RWPE2 (cell line): ENCODE measurements at places on chromosomes 3 and 15.

DNA sequence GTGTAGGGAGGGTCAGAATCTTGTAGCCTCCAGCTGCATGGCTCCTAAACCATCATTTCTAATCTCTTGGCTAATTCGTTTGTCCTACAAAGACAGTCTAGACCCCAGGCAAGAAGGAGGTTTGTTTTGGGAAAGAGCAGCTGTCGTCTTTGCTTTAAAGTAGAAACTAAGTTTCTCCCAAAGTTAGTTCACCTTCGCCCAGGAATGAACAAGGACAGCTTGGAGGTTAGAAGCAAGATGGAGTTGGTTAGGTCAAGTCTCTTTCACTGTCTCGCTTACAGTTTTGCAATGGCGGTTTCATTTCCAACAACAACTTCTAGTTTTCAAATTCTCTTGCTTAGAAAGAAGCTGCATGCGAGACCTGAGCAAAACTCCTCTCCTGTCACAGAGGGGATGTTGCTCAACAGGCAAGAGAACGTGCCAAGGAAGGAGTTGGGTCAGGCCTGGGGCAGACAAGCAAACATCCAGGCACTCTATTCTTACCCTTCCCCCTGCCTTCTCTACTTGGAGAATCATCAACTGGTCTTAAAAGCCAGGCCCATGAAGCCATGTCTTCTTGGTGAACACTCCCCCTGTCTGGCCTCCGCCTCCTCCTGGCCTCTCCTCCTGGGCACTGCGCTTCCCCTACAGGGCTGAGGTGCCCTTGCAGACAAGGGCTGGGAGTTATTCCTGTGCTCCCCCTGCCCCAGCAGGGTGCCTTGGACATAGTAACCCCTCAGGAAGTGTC is 57.6 kb downstream of the TMEM44 start:
- H3K4me1 ChIP-seq, result peaks cover 24% of the 10 kb centered on the region
- DNase-seq, result no peak
- no peaks in the 10 kb centered on the region for H3K27me3 ChIP-seq
- H3K27ac ChIP-seq, result peak overlapping the region; percentile 53
- no peak overlapping the region for H3K4me3 ChIP-seq

DNA sequence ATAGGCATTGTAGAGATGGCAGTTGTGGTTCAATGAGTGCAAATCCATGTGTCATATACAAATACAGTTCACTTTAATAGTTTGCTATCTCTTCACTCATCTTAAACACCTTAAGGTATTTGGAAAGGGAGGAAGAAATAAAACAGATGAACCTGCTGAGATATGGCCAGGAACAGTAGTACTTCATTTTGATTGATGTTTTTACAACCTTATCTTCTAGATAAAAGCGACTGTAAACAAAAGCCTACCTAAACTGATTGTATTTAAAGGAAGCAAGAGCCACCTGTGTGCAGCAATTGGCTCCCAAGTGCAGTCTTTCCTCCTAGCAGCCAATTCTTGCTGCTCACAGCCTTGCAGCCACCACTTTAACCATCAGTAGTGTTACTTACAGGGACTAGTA is 217.7 kb downstream of the CDIN1 start:
- DNase-seq, result no peak
- H3K36me3 ChIP-seq, result no peaks in the 10 kb centered on the region
- H3K4me3 ChIP-seq, result no peak overlapping the region
- H3K27me3 ChIP-seq, result no peaks in the 10 kb centered on the region
- no peak overlapping the region for H3K27ac ChIP-seq

GRCh38 chr3:196268284-196269163 is 19.0 kb downstream of the PCYT1A start:
- H3K4me1 ChIP-seq, result peaks cover 4% of the 10 kb centered on the region
- H3K27me3 ChIP-seq, result no peaks in the 10 kb centered on the region
- peaks cover 61% of the 10 kb centered on the region for H3K36me3 ChIP-seq
- H3K4me3 ChIP-seq, result no peak overlapping the region

DNA sequence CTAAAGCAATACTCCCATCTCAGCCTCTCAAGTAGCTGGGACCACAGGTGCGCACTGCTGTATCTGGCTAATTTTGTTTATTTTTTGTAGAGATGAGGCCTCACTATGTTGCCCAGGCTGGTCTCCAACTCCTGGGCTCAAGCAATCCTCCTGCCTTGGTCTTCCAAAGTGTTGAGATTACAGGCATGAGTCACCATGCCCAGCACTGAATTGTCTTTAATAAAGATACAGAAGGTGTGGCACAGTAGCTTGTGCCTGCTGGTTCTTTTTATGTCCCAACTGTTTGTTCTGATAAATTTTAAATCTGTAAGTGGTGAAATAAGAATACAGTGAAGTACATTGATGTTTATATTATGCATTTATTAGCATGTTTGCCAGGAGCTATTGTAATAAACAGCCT is 20.6 kb upstream of the TRAK1 start:
- no peaks in the 10 kb centered on the region for H3K36me3 ChIP-seq
- no peak for DNase-seq
- peak overlapping the region; percentile 78 for H3K27ac ChIP-seq
- H3K27me3 ChIP-seq, result no peaks in the 10 kb centered on the region
- H3K4me1 ChIP-seq, result peaks cover 28% of the 10 kb centered on the region
- no peak overlapping the region for H3K4me3 ChIP-seq

GRCh38 chr3:67599821-67600220 is 54.6 kb downstream of the SUCLG2 start:
- no peak for DNase-seq
- H3K4me3 ChIP-seq, result no peak overlapping the region
- H3K27ac ChIP-seq, result no peak overlapping the region
- H3K4me1 ChIP-seq, result no peaks in the 10 kb centered on the region

DNA sequence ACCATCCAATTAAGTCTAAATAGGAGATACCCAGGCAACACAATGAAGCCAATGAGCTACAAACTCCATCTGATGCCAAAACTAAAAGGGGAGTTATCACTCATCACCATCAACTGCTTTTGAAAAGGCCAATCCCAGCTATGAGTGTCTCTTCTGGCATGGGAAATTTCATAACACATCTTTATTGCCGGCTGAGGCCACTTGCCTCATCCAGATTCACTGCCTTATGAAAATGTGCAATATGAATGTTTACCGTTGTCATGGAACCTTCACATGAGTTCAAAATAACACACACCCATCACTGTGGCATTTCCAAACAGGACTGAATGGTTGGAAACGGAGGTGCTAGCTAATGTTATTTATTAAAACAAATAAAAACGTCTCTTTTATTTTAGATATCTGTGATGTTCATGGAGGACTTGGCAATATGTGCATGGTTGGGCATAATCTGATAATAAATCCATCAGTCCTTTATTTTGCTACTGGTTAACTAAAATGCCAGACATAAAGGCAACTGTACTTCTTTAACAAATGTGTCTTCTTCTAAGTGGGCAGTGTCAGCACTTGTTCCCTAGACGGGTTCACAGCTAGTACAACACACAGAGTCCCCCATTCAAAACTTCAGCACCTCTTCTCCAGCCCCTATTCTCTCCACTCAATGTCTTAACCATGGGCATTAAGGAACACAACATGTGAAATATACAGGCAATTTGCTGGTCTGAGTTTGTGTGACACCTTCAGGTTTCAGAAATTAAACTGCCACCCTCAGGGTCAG is 143.9 kb downstream of the MAGI1 start:
- H3K36me3 ChIP-seq, result no peaks in the 10 kb centered on the region
- H3K4me1 ChIP-seq, result peaks cover 17% of the 10 kb centered on the region

DNA sequence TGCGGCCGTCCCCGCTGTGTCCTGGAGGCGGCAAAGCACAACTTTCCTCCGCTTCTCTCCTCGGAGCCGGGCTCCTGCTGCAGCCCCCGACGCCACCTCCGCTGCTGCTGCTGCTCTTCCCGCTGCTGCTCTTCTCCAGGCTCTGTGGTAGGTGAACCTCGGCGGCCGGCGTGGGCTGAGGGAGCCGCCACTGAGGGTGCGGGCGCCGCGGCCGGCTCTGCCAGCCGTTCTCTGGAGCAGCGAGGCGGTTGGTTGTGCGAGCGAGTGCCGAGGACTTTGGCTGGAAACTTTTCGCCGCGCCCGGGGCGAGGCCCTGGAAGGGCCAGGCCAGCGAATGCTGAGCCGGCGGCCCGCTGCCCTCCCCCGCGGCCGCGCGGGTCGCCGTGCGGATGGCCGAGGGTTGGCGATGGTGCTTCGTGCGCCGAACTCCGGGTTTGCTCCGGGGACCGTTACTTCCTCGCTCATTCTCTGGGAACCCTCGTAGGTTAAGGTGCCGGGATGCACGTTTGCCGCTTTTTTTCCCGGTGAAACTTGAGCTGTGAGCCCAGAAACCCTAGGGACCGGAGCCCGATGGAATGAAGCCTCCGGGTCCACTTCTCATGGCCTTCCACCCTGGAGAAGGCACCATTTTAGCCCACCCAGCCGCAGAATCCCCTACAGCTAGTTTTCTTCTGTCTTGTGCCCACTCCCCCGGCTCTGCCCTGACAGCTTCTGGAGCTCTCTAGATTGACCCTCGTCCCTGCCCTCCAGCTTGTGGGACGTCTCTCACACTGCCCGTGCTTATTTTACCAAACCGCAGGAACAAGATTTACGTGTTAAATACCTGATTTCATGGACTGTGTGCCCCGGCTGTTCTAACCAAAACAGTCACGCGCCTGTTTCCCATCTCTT is 660 bp downstream of the NECTIN3 start:
- H3K27me3 ChIP-seq, result no peaks in the 10 kb centered on the region
- no peak for DNase-seq
- peak overlapping the region; percentile 86 for H3K4me3 ChIP-seq
- peaks cover 6% of the 10 kb centered on the region for H3K4me1 ChIP-seq

GRCh38 chr3:41053220-41053619 is 146.1 kb upstream of the CTNNB1 start:
- H3K4me3 ChIP-seq, result no peak overlapping the region
- H3K4me1 ChIP-seq, result no peaks in the 10 kb centered on the region
- H3K36me3 ChIP-seq, result no peaks in the 10 kb centered on the region
- H3K27me3 ChIP-seq, result no peaks in the 10 kb centered on the region
- no peak for DNase-seq

- H3K4me3 ChIP-seq, result peak overlapping the region; percentile 74
- H3K36me3 ChIP-seq, result no peaks in the 10 kb centered on the region
- no peak overlapping the region for H3K27ac ChIP-seq
- DNase-seq, result no peak
- no peaks in the 10 kb centered on the region for H3K4me1 ChIP-seq
- H3K27me3 ChIP-seq, result no peaks in the 10 kb centered on the region
These were observed 25.5 kb upstream of the CSPG4 start for GRCh38 chr15:75738014-75738646.

- H3K4me3 ChIP-seq, result no peak overlapping the region
- peak overlapping the region; percentile 79 for H3K27ac ChIP-seq
- H3K4me1 ChIP-seq, result peaks cover 32% of the 10 kb centered on the region
- no peaks in the 10 kb centered on the region for H3K27me3 ChIP-seq
- H3K36me3 ChIP-seq, result no peaks in the 10 kb centered on the region
These were observed 574.5 kb upstream of the TBL1XR1 start for GRCh38 chr3:177771780-177772179.

DNA sequence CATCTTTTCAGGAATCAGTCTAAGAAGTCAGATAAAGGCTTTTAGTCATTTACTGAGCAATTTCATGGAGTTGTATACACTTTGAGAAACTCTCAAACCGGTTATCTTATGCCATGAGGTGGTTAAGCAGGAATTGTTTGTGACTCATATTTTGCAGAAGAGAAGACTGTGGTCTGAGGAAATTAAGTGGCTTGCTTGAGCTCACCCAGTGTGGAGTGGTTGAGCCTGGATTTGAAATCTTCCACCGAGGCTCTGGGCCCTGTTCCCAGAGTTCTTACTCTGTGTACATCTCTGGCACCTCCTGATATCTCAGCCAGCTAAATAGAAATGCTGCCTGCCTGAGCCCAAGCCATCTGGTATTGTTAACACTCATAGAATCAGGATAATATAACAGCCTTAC is 37.8 kb upstream of the BCL6 start:
- no peaks in the 10 kb centered on the region for H3K36me3 ChIP-seq
- H3K4me3 ChIP-seq, result no peak overlapping the region
- no peak for DNase-seq
- H3K27me3 ChIP-seq, result no peaks in the 10 kb centered on the region
- H3K27ac ChIP-seq, result no peak overlapping the region
- no peaks in the 10 kb centered on the region for H3K4me1 ChIP-seq

GRCh38 chr15:37100966-37101215 is 542 bp upstream of the MEIS2 start:
- H3K27ac ChIP-seq, result peak overlapping the region; percentile 52
- H3K36me3 ChIP-seq, result no peaks in the 10 kb centered on the region
